ENCODE measurements at places on chromosomes 3 and 15.

GRCh38 chr3:42043099-42043813 lies 47.9 kb upstream of the TRAK1 start:
- DNase-seq, result no peak

GRCh38 chr15:67832897-67833709 lies 6.7 kb downstream of the RNU6-1 start:
- DNase-seq, result no peak

DNA sequence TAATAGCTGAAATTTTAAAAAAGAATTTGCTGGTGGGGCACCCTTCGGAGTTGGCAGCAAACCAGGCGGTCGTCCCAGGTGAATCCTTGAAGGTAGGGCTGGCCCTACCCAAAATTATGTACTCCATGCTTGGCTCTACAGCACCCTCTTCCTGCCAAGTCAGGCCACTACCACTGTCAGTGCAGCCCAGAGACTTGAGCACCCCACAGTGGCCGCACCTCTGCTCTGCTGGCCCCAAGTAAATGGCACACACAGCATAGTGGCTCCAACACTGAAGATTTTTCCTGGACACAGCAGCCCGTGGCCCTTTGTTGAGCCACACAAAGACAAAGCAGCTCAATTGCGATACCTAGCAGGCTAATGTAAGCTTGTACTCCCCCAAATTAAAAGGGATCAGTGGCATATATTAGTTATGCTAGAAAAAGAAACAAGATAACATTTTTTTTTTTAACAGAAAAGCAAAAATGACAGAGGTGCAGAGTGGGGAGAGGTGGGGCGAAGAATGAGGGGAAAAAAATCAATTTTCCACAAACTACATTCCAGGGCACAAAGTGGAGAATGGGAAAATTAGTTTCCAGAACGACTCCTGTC lies 250.5 kb downstream of the UACA start:
- DNase-seq, result no peak

GRCh38 chr15:100997442-100997841 lies 78.3 kb downstream of the LRRK1 start:
- DNase-seq, result no peak

DNA sequence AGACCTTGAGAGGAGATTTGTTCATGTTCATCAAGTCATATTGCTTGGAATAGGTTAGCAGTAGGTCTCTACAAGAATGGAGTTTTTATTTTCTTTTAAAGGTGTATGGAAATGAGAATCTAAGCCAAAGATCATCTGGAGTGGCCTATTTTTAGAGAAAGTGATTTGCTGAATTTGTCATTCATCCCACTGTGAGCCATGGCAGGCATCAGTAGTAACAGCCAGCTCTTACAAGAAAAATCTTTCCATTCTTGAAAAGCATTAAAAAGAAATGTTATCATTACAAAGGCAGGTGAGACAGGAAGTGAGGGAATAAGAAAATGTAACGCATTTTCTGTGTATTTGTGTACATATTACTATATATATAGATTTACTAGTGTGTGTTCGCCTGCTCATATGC lies 29.6 kb downstream of the STAC start:
- no peak for DNase-seq

- DNase-seq, result no peak
These were observed 34.5 kb upstream of the MGLL start for GRCh38 chr3:127856801-127857200.

DNA sequence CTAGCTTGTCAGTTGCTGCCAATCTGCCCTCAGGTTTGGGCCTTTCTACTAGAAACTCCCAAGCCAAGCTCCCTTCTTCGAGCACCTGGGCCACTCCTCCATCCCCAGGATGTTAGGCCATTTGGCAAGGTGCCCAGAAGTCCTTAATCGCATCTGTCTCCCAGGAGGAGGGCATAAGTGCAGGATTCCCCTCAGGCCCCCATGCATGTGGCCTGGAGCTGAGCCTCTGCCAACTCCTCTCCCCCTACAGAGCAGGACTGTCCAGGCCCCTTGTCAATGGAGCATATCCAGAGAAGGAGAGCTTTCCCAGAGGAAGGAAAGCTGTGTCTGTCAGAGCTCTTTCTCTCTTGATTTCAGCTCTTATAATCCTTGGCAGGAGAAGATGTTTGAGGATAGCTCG lies 182.6 kb upstream of the ROPN1 start:
- DNase-seq, result peak; percentile 12

DNA sequence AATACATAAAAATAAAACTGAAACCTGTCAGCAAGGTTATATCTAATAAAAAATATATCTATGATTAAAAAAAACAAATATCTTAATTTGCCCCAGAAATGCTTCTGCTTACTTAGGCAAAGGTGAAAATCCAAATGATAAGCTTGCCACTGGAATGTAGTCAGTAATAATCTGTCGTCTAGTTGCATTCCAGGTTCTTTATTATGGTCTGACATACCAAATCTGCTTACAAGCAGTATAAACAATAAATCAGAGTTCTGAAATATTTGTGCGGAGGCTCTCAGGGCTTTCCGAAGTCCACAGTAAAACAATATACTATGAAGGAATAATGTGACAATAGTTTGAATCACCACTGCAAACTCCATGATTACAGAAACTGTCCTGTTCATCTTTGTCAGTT lies 1133.5 kb downstream of the ROBO1 start:
- no peak for DNase-seq

DNA sequence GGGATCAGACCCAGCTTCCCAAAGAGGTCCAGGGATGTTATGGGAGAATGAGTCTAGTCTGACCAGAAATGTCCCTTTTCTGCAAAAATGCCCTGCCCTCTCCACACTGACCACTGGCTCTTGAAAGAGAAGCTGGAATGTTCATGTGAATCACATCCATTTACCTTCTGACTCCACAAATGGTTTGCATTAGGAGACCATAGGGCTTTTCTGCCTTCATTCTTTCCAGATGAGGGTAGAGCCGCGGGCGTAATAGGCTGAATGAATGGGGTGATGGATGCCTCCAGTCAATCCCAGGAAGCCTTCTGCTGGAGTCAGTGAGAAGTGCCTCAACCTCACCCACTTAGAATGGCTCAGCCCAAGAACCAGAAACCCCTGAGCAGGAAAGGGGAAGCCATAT lies 47.2 kb upstream of the IREB2 start:
- no peak for DNase-seq

- DNase-seq, result no peak
These were observed 604 bp downstream of the ISL2 start for GRCh38 chr15:76337059-76337695.

- peak; percentile 26 for DNase-seq
These were observed 12.5 kb upstream of the IL16 start for GRCh38 chr15:81184188-81184587.
